ENCODE measurements at places on chromosomes 3 and 15. TPM values are rescaled to one million over a fixed set of nuclear protein-coding genes. Genes with fewer than 3 reads are reported as not detected.

ASB14 gene
- not detected for total RNA-seq

ZDHHC23 gene
- total RNA-seq: 3.8 TPM

C3orf80 gene
- 1.3 TPM for total RNA-seq

KCNMB2 gene
- total RNA-seq: not detected

CKMT1B gene
- total RNA-seq: not detected

ILDR1 gene
- total RNA-seq: not detected

GRM7 gene
- total RNA-seq: not detected

C3orf22 gene
- total RNA-seq: not detected

XRN1 gene
- 35.0 TPM for total RNA-seq

CACNA2D2 gene
- not detected for total RNA-seq

NR1I2 gene
- total RNA-seq: not detected

- no peaks in the 10 kb centered on the region for H3K36me3 ChIP-seq
- no peak for DNase-seq
- H3K27me3 ChIP-seq: no peaks in the 10 kb centered on the region
- H3K4me1 ChIP-seq: no peaks in the 10 kb centered on the region
- no peak overlapping the region for H3K27ac ChIP-seq
- H3K4me3 ChIP-seq: no peak overlapping the region
Observed at GRCh38 chr3:170778240-170779217, 91.5 kb downstream of the RPL22L1 start.

GRCh38 chr3:129735638-129736037, 129.2 kb upstream of the PLXND1 start:
- H3K4me1 ChIP-seq: no peaks in the 10 kb centered on the region
- no peaks in the 10 kb centered on the region for H3K36me3 ChIP-seq
- DNase-seq: no peak
- H3K27ac ChIP-seq: no peak overlapping the region
- H3K27me3 ChIP-seq: no peaks in the 10 kb centered on the region
- H3K4me3 ChIP-seq: no peak overlapping the region

DNA sequence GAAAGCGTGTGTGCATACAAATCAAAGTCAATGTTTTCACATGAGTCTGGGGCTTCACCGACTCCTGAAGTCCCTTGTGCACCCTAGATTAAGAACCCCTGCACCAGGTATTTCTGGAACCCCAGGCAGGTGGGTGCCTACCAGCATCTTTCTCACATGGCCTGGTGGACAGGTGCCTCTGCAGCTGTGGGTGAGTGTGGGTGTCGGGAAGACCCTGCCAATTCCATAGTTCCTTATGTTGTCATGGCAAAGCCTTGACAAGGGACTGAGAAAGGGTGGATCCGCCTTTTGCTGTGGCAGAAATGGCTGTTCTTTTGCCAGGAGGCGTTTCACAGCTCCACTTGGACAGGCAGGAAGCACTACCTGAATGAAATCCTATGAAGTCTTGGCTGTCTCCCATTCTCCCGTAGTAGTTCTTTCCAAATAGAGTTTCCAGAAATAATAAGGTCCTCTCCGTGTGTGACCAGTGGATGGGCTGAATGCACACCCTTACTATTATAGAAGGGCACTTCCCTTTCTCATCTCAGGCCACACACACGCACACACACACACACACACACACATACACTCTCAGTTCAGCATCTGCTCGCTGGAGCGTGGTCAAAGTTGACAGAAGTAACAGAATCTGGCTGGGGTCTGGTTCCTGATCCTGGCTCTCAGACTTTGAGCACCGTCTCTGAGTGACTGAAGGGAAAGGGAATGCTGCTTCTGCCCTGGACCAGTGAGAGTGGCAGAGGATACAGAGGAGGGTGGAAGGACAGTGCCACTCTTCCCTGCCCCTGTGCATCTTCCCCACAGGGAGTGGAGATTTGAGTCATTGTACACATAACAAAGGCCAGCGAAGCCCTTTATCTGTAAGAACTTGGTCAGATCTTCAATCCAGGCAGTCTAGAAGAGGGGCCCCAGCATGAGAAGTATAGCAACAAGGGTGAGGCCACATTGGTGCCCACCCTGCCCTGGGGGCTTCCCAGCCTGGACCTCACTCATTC, 38.7 kb downstream of the PDIA5 start:
- H3K27ac ChIP-seq: no peak overlapping the region
- peaks cover 38% of the 10 kb centered on the region for H3K36me3 ChIP-seq
- no peak for DNase-seq
- H3K27me3 ChIP-seq: no peaks in the 10 kb centered on the region
- H3K4me3 ChIP-seq: no peak overlapping the region

DNA sequence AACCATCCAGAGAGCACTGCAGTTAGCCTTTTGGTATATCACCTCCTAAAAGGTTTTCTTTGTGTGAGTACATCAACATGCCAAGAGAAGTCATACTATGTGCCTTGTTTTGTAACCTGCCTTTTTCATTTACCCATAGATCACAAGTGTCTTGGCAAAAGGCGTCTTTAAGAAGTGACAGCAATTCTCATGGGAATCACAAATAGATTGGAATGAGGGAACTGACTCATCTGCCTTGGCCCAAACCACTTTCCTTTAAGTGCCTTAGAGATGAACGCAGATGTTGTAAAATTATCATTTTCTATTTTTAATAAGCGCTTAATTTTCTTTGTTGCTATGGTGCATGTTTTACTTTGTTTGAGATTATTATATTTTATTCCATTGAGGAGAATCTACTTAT, 20.7 kb upstream of the POMGNT2 start:
- peak; percentile 44 for DNase-seq
- H3K27ac ChIP-seq: no peak overlapping the region
- 0 out of 2 replicates have a peak, but pooled peaks cover 14% of the 10 kb centered on the region for H3K27me3 ChIP-seq
- no peak overlapping the region for H3K4me3 ChIP-seq
- H3K4me1 ChIP-seq: no peaks in the 10 kb centered on the region

DNA sequence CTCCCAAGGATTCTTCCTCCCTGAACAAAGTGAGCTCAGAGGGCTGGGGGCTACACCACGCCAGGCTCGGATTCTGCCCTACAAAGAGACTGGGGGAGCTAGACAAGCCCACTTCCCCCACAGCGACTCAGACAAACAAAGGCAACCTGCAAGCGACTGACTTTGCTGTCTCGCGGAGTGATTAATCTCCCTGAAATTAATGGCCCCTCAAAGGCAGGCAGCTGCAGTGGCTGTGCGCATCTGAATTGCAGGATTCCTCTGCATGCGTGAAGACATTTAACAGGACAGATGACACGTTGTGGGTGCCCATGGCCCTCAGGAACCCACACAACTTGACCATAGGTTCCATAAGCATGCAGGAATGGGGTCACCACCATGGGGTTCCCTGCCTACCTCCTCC, 18.4 kb downstream of the CTXND1 start:
- no peak overlapping the region for H3K27ac ChIP-seq
- H3K4me3 ChIP-seq: no peak overlapping the region
- no peaks in the 10 kb centered on the region for H3K4me1 ChIP-seq

DNA sequence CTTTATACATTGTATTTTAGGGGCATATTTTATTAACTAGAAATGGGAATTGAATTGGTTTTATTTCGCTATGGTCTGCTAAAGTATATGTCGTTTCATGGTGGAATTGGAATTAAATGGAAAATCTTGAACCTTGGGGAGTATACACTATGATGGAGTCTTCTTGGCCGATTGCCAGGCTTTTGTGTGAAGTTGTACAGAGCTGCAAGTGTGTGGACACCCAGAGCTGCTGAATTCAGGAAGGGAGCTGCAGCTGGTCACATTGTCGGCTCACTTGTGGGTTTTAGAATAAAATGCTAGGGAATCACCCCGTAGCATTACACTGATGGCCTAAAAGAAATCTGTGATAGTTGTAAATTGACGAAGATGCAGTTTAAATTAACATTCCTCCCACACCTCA, 35.1 kb downstream of the USP3 start:
- DNase-seq: no peak
- no peaks in the 10 kb centered on the region for H3K4me1 ChIP-seq
- no peak overlapping the region for H3K4me3 ChIP-seq
- peaks cover 8% of the 10 kb centered on the region for H3K36me3 ChIP-seq

DNA sequence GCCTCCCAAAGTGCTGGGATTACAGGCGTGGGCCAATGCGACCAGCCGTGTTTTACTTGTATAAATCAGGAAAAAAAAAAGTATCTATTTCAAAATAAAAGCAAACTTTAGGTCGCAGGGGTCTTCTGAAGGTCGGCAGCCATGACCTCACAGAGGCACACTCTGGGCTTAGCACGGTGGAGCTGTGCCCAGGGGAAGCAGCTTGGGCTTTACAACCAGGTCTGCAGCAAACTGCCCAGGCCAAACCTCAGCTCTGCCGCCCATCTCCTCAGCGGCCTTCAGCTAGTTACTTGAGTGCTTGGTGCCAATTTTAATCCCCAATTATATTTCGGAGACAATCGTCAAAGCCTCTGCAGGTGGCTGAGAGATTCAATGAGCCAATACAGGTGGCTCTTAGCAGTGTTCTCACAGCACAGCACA, 30.1 kb downstream of the ZDHHC19 start:
- no peak overlapping the region for H3K4me3 ChIP-seq

- no peak overlapping the region for H3K4me3 ChIP-seq
- DNase-seq: peak; percentile 32
- no peaks in the 10 kb centered on the region for H3K4me1 ChIP-seq
- no peaks in the 10 kb centered on the region for H3K36me3 ChIP-seq
Observed at GRCh38 chr3:109984976-109985375, 647.6 kb upstream of the DPPA4 start.

- H3K4me1 ChIP-seq: peaks cover 10% of the 10 kb centered on the region
- H3K4me3 ChIP-seq: no peak overlapping the region
- H3K27me3 ChIP-seq: no peaks in the 10 kb centered on the region
- DNase-seq: peak; percentile 44
- no peak overlapping the region for H3K27ac ChIP-seq
Observed at GRCh38 chr3:187777331-187777941, 32.2 kb upstream of the BCL6 start.

GRCh38 chr3:50264383-50264963, 4.5 kb upstream of the SEMA3B start:
- peak; percentile 83 for DNase-seq
- peak overlapping the region; percentile 48 for H3K27ac ChIP-seq
- H3K36me3 ChIP-seq: no peaks in the 10 kb centered on the region
- H3K4me3 ChIP-seq: no peak overlapping the region
- H3K27me3 ChIP-seq: no peaks in the 10 kb centered on the region
- peaks cover 35% of the 10 kb centered on the region for H3K4me1 ChIP-seq

- DNase-seq: no peak
- H3K36me3 ChIP-seq: no peaks in the 10 kb centered on the region
- H3K27ac ChIP-seq: no peak overlapping the region
- peak overlapping the region; percentile 45 for H3K4me3 ChIP-seq
- no peaks in the 10 kb centered on the region for H3K27me3 ChIP-seq
- H3K4me1 ChIP-seq: peaks cover 12% of the 10 kb centered on the region
Observed at GRCh38 chr3:189122526-189123205, 49.1 kb upstream of the TPRG1 start.

GRCh38 chr15:87816016-87816415, 440.5 kb downstream of the NTRK3 start:
- no peak overlapping the region for H3K4me3 ChIP-seq
- DNase-seq: peak; percentile 30

DNA sequence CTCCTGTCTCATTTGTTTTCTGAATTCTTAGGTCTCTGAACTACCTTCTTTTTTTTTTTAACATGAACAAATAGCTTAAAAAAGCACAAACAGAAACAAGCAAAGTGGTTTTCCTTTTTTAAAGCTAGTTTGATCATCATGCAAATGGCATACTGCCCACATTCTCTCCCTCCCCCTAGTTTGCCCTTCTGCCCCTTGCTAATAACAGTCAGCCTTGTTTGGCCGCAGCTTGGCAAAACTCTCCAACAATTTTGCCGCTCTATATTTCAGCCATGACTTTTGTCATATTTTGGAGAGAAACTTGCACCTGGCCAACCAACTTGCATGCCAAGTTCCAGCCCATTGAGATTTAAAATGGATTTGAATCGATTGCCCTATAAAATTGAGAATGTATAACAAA, 666.0 kb upstream of the NR2F2 start:
- H3K4me3 ChIP-seq: no peak overlapping the region
- no peak overlapping the region for H3K27ac ChIP-seq
- DNase-seq: no peak
- no peaks in the 10 kb centered on the region for H3K36me3 ChIP-seq
- H3K27me3 ChIP-seq: no peaks in the 10 kb centered on the region

- no peak overlapping the region for H3K4me3 ChIP-seq
- no peaks in the 10 kb centered on the region for H3K27me3 ChIP-seq
- DNase-seq: no peak
- no peak overlapping the region for H3K27ac ChIP-seq
- no peaks in the 10 kb centered on the region for H3K36me3 ChIP-seq
Observed at GRCh38 chr15:52727815-52728214, 48.6 kb upstream of the ATOSA start.
